ENCODE measurements at places on chromosomes 5 and 9. TPM values are rescaled to one million over a fixed set of nuclear protein-coding genes. Genes with fewer than 3 reads are reported as not detected.

DNA sequence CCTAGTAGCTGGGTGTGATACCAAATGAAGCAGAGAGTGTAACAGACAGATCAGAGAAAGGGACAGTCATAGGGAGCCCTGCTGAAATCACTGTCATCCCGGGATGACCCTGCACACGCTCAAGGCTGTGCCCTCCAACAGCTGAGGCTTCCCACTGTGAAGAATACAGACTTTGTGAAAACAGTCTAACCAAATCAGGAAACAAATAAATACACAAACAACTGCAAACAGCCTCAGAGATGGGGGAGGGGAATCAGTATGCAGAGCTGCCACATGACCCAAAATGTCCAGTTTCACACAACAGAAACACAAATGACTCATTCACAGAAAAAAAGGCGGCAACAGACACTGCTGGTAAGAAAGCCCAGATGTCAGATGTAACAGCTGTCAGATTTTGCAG, 101.9 kb downstream of the ADAMTS2 start:
- DNase-seq: no peak

GRCh38 chr9:107177243-107177839, 105.7 kb upstream of the RAD23B start:
- DNase-seq: no peak

DNA sequence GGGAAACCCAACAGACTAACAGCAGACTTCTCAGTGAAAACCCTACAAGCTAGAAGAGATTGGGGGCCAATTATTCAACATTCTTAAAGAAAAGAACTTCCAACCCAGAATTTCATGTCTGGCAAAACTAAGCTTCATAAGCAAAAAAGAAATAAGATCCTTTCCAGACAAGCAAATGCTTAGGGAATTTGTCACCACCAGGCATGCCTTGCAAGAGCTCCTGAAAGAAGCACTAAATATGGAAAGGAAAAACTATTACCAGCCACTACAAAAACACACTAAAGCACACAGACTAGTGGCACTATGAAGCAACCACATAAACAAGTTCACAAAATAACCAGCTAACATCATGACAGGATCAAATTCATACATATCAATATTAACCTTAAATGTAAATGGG, 131.1 kb downstream of the OR2K2 start:
- no peak for DNase-seq

The STPG3 gene
- total RNA-seq: not detected

The LRRC19 gene
- total RNA-seq: not detected

- no peak for DNase-seq
Observed at GRCh38 chr5:54577528-54577927, 60.0 kb downstream of the SNX18 start.

GRCh38 chr9:94603259-94604160, 9.9 kb upstream of the FBP2 start:
- DNase-seq: peak; percentile 95

DNA sequence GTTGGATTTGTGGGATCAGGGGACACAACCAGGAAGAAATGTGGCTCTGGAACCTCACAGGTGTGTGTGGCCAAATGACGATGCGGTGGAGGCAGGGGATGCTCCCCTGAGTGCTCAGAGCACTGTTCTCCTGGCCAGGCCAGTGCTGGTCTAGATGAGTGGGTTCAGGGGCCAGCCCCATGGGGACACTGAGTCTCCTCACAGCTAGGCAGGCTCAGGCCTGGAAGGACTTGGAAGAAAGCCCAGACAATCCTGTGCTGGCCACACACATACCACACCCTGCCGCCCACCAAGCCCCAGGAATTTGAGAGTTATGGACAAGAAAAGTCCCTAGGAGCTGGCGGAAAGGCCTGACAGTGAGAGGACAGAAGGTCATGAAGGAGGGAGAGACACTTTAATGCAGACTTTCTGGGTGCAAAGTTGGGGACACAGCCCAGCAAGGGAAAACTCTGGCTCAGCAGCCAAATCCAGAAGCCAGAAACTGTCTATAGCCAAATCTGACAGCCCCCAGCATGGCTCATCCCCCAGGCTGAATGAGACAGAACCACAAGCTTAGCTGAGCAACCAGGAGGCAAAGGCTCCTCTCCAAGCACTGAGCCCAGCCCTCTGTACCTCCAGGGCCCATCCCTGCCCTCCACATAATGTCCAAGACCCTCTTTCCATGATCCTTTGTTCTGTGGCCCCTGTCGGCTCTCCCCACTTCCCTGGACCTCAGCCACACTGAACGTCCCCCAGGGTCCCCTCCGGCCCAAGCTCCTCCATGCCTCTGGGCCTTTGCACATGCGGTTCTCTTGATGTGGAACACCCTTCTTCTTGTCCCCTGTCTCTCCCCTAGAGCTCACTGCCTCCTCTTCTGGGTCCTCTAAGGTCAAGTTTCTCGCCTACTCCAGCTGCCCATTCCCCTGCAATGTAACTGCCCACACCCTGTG, 22.4 kb downstream of the LHX6 start:
- DNase-seq: no peak

GRCh38 chr5:72633041-72633445, 125.8 kb upstream of the ZNF366 start:
- DNase-seq: no peak

The RPL7A gene
- 2,633 TPM for total RNA-seq

DNA sequence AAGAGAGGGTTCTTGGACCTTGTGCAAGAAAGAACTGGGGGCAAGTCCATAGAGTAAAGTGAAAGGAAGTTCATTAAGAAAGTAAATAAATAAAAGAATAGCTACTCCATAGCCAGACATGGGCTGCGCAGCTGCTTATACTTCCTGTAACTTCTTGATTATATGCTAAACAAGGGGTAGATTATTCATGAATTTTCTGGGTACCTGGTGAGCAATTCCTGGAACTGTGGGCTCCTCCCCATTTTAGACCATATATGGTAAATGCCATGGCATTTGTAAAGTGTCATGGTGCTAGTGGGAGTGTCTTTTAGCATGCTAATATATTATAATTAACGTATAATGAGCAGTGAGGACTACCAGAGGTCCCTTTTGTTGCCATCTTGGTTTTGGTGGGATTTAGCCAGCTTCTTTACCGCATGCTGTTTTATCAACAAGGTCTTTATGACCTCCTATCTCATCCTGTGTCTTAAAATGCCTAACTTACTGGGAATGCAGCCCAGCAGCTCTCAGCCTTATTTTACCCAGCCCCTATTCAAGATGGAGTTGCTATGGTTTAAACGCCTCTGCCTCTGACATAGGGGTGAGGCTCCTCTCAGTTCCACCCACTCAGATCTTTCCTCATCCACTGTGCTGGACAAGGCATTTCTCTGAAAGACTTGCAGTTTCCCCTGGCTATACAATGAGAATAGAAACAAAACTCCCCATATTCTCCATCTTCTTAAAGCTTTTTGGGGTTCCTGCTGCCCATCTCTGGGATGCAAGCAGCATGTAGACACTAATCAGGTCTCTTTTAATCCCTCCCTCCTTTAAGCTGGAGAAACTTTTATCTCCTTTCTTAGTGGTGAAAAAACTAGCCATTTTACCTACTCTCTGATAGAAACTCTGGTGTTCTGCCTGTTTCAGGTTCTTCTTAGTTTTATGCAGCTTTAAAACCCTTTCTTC, 91.2 kb downstream of the ARRDC3 start:
- no peak for DNase-seq

DNA sequence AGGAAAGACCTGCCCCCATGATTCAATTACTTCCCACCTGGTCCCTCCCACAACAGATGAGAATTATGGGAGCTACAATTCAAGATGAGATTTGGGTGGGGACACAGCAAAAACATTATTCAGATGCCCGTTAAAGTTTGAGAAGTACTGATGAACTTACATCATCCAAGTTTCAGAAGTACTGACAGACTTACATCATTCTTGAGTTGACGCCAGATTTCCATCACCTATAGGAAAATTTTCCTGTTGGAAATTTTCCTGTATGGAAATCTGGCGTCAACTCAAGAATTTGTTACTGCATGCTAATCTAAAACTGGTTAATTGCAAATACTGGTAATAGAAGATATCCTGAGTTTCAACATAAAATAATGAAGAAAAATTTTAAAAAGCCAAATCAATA, 975.9 kb downstream of the MAT2B start:
- no peak for DNase-seq

The ADAMTS2 gene
- total RNA-seq: 5.2 TPM

Data from H1 (cell line).